Bone marrow (tissue), 2 donors: ENCODE measurements at places on chromosomes 1 and 21.

DNA sequence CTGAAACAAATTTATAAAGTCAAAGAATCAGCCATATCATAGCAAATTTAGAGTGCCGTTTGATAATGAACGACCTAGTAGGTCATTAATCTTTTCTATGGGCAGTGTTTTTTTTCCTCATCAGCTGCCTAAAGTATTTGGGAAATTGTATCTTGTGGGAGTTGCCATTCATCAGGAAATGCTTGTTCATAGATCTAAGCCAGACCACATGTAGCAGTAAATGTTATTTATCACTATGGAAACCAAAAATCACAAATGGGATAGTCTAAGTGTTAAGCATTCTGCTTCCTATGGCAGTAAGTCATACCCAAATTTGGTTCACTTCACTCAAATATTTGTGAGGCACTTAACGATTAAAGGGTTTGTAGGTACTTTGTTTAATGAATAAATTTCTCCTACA is 52.9 kb downstream of the LRRC8D start:
- peak; percentile 61 for DNase-seq

DNA sequence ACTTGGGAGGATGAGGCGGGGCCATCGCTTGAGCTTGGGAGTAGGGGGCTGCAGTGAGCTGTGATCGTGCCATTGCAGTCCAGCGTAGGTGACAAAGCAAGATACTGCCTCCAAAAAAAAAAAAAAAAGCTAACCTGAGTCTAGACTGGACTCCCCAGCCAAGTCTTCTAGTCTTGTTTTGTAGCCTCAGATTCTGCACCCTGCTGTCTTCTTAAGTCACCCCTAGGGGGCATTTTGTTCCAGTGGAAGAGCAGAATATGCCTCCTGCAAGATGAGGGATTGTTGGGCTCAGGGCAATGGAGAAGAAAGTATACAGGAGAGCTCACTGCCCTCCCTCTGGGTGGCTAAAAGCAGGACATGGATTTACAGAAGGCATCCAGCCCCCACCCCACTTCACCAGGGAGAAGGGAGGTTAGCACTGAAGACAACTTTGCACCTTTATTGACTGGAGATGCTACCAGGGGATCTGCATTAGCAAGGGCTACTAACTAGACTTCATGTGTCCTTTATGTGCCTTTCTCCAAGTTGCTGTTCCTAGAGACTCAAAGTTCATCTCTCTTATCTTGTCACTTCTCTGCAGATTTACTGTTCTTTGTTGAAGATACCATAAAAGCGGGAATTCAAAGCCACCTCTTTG is 15.3 kb upstream of the RNF187 start:
- no peak for DNase-seq

DNA sequence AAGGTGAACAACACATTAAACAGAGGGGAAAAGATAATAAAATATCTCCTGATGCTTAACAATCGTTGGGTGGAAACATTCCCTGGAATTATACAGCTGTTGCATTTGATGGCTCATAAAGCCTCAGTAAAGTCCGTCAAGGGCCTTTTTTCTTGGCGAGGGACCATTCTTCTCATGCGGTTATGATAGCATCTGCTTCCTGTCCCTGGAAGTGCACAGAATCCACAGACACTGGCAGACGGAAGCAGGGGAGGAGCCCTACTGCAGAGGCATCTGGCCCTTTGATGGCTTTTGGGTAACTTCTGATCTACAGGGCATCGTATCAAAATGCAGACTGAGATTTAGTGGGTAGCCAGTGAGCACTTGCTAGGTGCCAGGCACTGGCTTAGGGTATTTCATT is 286.9 kb downstream of the KIF26B start:
- no peak for DNase-seq

DNA sequence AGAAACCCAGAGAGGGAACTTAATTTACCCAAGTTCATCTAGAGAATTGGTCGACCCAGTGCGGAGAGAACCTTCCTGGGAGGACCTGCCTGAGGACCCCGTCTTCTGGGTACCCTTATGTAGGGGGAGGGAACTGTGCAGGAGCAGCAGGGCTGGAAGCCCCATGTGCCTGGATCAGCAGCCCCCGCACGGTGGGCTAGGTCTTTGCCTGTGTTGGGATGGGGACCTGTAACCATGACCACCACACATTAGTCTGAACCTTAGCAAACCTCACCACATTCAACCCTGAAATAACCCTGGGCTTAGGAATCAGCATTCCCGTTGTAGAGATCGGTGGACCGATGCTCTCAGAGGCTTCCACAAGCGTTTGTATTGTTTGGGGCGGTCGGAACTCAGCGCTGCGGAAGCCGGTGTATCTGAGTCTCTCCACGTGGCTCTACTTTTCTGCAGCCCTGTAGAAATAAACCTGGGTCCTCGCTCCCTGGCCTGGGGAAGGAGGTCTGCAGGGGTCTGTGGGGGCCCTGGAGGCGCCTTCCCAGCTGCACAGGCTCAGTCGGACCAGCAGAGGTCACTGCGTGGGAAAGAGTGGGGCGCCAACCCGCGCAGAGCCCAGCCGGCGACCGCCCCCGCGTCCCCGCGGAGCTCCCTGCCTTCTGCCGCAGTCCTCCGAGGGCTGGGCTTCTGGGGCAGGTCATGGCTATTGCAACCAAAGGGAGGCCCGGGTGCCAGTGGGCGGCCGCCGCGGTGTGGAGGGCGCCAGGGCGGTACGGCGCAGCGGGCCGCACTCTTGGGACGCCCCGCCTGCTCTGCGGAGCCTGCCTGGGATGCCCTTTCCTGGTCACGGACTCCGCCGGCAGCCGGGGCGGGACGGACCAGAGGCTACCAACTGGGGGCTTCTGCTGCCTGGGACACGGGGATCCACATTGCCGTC is 36.2 kb upstream of the KCNA10 start:
- DNase-seq = peak; percentile 5

- DNase-seq = no peak
These were observed 85.7 kb downstream of the DMRTB1 start for GRCh38 chr1:53544728-53545515.

DNA sequence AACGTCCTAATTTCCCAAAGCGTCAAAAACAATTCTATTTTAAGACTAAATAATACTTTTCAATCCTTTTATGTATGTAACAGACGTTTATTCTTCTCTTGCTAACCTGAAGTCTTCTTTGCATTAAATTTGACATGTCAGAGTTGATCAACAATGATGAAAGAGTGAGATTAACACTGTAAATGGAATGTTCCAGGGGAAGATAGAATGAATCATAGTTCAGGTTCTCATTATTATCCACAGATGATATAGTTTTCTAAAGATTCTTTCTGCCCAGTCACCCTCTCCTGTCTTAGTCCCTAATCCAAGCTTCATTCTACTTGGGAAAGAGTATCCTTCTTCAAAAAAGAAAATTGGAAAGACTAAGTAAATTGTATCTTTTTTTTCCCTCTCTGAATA is 38.9 kb downstream of the SDCCAG8 start:
- DNase-seq = no peak

DNA sequence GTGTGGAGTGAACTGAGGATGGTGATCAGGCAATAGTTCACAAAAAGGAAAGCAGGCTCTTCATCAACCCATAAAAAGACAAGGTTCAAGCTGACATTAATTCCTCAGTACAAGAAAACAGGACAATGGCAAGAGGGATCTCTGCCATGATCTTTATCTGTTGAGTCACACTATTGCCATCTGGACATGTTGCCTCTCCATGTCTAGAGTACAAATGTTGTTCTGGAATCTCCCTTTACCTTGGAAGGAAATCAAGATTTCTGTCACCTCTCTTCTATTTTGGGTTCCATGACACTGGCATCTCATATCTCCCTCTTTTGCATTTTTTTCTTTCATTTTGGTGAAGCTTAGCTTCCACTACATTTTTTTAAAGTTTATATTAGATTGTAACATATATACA is 329.1 kb downstream of the USP25 start:
- DNase-seq = no peak

- no peak for DNase-seq
These were observed 145.6 kb downstream of the GDAP2 start for GRCh38 chr1:117783606-117784396.

DNA sequence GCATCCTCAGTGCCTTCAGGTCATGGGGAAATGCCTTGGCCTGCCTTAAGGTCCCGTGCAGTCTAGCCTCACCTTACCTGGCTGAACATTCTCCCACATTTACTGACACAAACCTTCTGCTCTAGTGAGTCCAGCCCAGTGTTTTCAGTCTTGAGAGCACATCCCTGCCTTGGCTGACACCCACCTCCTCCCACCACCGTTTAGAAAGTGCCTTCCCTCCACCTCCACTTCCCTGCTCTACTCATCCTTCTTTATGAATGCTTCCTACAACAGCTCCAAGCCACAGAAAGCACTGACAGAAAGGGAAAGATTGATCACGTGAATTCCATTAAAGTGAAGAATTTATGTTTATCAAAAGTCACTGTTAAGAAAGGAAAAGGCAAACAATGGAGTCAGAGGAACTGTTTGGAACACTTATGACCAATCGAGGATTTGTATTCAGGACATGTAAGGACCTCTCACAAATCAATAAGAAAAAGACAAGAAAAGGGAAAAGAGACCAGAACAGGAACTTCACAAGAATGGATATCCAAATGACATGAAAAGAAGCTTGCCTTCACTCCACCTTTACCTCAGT is 59.8 kb downstream of the DDR2 start:
- DNase-seq = no peak

DNA sequence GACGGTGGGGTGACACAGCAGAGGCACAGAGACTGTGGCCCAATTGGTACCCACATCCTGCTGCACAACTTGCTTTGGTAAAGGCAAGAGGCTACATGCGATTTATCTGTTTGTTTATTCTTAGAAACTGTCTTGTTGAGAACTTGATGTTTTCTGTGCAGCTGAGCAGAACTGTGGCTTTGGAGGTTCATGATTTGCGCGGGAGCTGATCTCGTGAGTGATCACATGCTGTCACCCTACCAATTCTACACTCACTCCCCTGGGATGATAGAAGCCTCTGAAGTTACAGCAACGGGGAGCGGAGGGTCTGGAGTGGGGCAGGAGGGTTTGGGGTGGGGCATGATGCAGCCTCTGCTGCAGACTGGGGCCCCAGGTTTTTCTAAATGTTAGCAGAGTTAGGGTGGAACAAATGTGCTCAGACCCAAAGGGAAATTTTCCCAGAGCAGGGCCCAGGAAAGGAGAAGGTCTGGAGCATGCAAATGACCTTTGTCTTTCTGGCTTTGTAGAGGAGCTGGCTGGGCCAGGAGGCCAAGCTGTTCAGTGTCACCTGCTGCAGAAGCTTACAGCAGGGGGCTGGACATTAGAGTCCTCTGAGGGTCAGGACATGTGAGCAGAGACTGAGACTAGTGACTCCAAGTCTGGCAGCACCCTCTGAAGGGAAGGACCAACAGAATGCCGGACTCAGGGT is 83.6 kb downstream of the GRIK3 start:
- DNase-seq = no peak

DNA sequence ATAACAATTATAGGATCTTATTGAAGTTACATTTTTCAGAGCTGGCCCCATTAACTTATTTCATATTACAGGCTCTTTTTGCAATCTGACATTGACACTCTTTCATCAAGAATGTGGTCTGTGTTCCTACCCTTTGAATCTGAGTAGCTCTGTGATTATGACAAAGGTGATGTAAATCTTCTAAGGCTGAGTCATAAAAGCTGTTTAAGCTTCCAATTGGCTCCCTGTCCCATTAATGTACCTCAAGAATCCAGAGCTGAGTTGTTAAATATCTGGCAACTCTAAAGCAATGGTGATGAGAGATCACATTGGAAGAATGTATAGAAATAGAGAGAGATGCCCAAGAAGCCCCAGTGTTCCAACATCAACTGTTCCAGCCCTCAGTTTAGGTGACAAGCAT is 178.5 kb upstream of the DEPDC1 start:
- DNase-seq = no peak

DNA sequence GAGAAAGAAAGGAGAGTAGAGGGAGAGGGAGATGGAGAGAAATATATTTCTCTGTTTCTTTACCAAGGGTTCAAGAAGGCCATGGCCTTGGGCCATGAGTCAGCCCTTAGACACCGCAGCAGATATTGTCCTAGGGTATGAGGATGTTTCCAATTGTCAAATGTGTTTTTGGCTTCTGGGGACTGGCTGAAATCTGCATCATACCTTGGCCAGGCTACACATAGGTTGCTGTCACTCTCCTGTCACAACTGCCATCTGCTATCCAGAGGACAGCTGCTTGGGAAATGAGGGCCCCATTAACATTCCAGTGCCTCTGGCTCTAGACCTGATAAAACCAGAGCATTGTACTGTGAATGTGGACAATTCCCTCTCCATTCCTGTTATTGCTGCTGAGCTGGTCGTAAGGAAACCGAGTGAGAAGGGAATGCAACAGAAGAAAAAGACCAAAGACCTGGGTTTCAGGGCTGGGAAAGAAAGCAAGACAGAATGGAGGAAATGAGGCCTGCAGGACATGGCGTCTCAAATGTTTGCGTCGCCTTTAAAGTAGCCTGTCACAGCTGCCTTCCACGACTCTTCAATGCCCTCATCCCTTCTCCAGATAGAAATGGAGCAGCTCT is 8.8 kb upstream of the PIGC start:
- no peak for DNase-seq

DNA sequence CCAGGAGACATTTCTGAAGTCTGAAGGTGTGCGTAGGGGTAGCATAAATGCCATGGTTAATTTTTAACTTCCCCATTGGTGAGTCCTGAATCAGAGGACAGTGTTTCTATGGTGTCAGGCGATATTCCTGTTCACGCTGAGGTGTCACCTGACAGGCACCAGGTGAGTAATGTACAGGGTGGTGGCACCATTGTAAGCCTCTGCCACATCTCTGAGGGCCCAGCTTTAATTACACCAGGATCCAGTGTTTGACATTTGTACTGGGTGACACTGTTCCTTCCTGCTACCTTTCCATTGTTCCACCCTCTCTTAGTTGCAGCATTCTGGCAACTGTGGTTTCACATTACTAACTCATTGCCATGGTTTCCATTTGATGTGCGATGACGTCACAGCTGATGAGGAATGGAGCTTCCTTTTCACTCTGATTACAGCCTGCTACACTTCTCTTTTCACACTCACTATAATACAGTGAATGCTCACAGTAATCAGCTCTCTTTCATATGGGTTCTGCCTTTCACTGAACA is 40.6 kb upstream of the MARK1 start:
- no peak for DNase-seq

DNA sequence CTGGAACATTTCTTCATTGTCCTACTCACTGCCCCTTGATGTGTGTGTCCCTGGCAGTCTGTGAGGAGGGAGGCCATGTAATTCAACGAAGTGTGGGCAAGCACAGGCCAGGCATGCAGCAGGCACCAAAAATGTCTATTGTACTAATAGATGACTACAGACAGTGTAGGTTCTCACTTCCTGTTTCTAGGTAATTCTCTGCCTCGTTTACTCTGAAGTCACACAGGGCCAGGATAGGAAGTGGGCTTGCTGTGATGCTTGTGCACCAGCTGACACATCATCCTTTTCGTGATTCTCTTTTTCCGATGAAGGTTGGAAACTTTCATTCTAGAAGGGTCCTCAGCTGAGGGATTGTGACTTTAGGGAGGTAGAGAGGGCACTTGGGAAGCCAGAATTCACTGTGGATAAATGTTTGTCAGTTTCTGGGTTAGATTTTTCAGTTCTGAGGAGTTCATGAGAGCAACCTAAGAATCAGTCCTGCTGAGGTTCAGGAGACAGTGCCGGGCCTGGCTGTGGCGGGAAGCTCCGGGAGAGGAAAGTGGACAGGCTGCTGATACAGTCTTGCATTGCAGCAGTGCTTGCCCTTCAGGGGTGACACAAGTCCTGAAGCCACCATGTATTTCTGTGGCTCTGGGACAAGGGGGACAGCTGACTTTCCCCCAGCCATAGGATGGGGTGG is 4.3 kb upstream of the CSF1 start:
- no peak for DNase-seq

- DNase-seq = no peak
These were observed 2.1 kb upstream of the IPP start for GRCh38 chr1:45752441-45753052.
